ENCODE measurements at places on chromosomes 4 and X.

- DNase-seq: no peak
Observed at GRCh38 chrX:84924624-84925023, 79.1 kb upstream of the APOOL start.

DNA sequence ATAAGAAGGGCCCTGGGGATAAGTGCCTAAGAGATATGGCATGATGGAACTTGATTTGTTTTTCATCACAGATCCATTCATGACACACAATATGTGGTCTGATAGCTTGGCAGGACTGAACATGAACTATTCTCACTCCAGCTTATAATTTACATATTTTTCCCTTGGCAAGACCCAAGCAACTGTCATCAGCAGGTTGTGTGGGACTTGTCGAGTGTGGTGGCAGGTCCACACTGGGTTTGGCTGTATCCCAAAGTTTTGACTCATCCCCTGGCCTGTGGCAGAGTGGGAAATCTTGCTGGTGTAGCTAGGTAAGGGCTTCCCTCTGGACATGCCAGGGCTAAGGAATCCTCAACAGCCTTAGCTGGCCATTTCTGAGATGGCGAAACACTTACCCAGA, 81.0 kb upstream of the STIM2 start:
- DNase-seq: no peak

- no peak for DNase-seq
Observed at GRCh38 chrX:69015156-69015555, 150.1 kb downstream of the PJA1 start.

- DNase-seq: no peak
Observed at GRCh38 chrX:67720344-67720743, 176.5 kb downstream of the AR start.

DNA sequence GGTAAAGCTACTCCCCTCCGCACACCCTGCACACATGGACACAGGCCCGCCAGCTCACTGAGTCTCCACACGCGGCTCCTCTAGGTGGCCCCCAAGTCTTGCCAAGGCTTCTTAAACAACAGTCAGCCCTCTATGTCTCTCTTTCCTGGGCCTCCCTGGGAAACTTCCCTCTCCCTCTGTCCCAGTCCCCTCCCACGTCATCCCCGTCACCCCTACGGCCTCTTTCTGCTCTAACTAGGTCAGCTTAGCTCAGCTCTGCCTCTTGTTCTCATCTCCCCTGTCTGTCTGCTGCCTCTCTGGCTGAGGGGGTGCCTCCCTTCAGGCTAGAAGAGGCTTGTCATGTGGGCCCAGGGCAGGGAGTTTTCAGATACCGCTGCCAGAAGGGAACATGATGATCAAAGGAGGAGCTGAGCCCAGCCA, 38.8 kb downstream of the SEPTIN6 start:
- DNase-seq: no peak

GRCh38 chr4:94909645-94910044, 151.9 kb downstream of the BMPR1B start:
- no peak for DNase-seq

- DNase-seq: no peak
Observed at GRCh38 chrX:43456063-43456462, 200.0 kb upstream of the MAOA start.

GRCh38 chrX:113370006-113370405, 529.4 kb upstream of the AMOT start:
- no peak for DNase-seq
